Naive thymus-derived CD8-positive, alpha-beta T cell (primary cell): ENCODE measurements at places on chromosomes 2 and 18.

DNA sequence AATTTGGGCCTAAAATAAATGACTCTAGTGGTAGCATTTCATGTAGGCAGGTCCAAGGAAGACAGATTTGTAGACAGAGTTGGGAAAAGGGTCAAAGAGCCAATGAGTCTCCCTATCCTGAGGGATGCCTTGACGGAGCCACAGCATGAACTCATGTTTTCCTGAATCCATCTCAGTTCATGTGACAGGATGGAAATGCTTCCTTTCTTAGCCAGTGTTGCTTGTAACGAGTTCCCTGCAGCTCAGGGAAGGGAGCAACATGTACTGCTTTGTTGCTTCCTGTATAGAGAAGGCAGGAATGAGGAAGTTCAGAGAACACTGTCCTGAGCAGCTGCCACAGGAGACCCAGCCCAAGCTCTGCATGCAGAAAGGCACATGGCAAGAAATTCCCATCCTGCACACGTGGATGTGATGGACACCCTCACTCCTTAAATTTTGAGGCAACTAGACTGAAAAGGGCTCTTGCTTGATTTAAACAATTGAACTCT lies 27.9 kb downstream of the TMEM17 start:
- no peaks in the 10 kb centered on the region for H3K36me3 ChIP-seq
- H3K4me1 ChIP-seq, result peaks cover 15% of the 10 kb centered on the region
- no peaks in the 10 kb centered on the region for H3K27me3 ChIP-seq
- H3K4me3 ChIP-seq, result no peak overlapping the region
- no peak overlapping the region for H3K27ac ChIP-seq

- no peak overlapping the region for H3K27ac ChIP-seq
- H3K4me3 ChIP-seq, result no peak overlapping the region
- H3K27me3 ChIP-seq, result peaks cover 15% of the 10 kb centered on the region
- H3K4me1 ChIP-seq, result no peaks in the 10 kb centered on the region
- no peak for DNase-seq
- no peaks in the 10 kb centered on the region for H3K36me3 ChIP-seq
Observed at GRCh38 chr18:61528961-61529360, 195.7 kb downstream of the CDH20 start.

DNA sequence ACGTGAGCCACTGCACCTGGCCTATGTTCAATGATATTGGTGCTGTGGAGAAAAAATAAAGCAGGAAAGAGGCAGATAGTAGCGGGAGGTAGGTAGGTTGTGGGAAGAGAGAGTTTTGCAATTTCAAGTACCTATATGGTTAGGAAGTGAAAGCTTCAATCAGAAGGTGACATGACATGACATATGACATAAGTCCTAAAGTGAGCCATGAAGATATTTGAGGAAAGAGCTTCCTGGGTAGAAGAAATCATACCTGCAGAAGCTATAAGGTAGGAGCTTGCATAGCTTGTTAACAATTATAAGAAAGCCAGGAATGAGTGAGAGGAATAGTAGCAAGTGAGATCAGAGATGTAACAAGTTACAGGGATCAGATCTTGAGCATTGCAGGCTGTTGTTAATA lies 4.2 kb downstream of the KIAA1328 start:
- DNase-seq, result no peak
- H3K27me3 ChIP-seq, result no peaks in the 10 kb centered on the region
- H3K4me3 ChIP-seq, result no peak overlapping the region
- H3K27ac ChIP-seq, result no peak overlapping the region

DNA sequence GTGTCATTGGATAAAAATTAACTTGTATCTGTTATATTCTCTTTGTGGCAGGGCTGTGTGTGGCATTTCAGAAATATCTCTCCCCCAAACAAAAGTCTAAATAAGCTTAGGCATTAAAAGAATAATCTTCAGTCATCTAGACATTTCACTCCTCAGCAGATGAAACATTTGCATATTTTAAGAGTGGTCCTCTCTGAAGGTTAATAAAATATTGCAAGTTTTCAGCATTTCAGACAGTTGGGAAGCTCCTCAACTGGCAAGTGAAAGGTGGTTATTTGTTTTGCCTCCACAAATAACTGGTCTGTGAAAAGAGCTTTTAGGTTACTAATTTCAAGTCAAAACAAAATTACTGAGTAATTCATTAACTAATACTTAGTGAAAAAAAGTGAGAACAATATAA lies 462.6 kb downstream of the EPHA4 start:
- no peaks in the 10 kb centered on the region for H3K27me3 ChIP-seq
- H3K27ac ChIP-seq, result no peak overlapping the region
- no peak overlapping the region for H3K4me3 ChIP-seq
- no peaks in the 10 kb centered on the region for H3K4me1 ChIP-seq
- no peak for DNase-seq

GRCh38 chr2:71474744-71475397 lies 21.5 kb downstream of the DYSF start:
- no peaks in the 10 kb centered on the region for H3K4me1 ChIP-seq
- no peak for DNase-seq
- H3K4me3 ChIP-seq, result no peak overlapping the region
- H3K36me3 ChIP-seq, result no peaks in the 10 kb centered on the region
- no peak overlapping the region for H3K27ac ChIP-seq

DNA sequence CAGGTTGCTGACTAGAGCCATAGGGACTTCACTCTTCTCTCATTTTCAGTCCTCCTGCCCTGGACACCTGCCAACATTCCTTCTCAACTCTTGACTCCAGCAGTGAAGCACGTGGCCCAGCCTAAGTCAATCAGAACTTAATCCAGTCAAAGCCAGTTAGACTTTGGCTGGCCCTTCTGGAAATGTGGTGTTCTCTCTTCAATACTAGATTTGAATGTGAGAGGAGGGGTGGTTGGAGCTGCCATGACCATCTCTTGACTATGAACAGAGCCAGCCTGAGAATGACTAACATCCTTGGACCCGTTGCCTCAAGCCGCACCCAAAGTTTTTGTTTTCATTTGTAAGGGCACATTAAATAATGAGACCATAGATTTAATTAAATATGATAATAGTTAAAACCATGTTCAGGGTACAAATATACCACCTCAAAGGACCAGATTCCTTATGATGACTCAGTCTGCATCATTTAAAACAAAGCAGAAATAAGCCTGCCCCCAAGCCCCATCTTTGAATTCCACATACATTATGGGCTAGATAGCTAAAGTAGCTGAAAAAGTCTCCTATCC lies 49.7 kb upstream of the RASGRP3 start:
- H3K4me1 ChIP-seq, result no peaks in the 10 kb centered on the region
- H3K27me3 ChIP-seq, result peaks cover 3% of the 10 kb centered on the region
- H3K36me3 ChIP-seq, result no peaks in the 10 kb centered on the region
- H3K4me3 ChIP-seq, result no peak overlapping the region
- DNase-seq, result no peak
- no peak overlapping the region for H3K27ac ChIP-seq

- no peak for DNase-seq
- H3K4me3 ChIP-seq, result no peak overlapping the region
- H3K27ac ChIP-seq, result no peak overlapping the region
- H3K27me3 ChIP-seq, result peaks cover 20% of the 10 kb centered on the region
Observed at GRCh38 chr2:29367986-29368658, 252.9 kb downstream of the CLIP4 start.

GRCh38 chr18:77079954-77080682 lies 52.5 kb downstream of the MBP start:
- no peak overlapping the region for H3K27ac ChIP-seq
- peak overlapping the region; percentile 50 for H3K4me3 ChIP-seq
- no peak for DNase-seq
- peaks cover 44% of the 10 kb centered on the region for H3K4me1 ChIP-seq

GRCh38 chr18:37235583-37235982 lies 330.0 kb downstream of the CELF4 start:
- H3K27ac ChIP-seq, result no peak overlapping the region
- H3K4me1 ChIP-seq, result no peaks in the 10 kb centered on the region
- DNase-seq, result no peak

DNA sequence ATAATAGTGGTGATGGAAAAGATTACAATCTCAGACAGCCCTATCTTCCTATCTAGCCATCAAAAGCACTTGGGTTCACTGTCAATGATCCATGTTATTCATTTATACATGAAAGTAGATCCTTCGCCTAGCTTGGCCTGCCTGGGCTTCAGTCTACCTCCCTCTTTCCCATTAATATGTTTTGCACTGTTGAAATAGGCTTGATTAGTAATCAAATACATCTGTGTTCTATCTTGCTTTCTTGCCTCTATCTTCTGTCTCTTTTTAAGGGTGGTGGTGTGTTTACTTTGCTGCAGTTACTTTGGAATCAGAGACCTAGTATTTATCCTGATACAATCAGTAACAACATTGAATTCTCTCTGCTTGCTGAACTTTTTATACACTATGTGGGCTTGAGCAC lies 521.2 kb downstream of the TNS1 start:
- H3K4me3 ChIP-seq, result no peak overlapping the region
- H3K4me1 ChIP-seq, result no peaks in the 10 kb centered on the region
- no peak overlapping the region for H3K27ac ChIP-seq
- H3K27me3 ChIP-seq, result no peaks in the 10 kb centered on the region
- no peak for DNase-seq

GRCh38 chr2:85743304-85743978 lies 10.3 kb upstream of the ATOH8 start:
- no peak for DNase-seq
- no peaks in the 10 kb centered on the region for H3K36me3 ChIP-seq
- peaks cover 3% of the 10 kb centered on the region for H3K4me1 ChIP-seq
- H3K4me3 ChIP-seq, result no peak overlapping the region

DNA sequence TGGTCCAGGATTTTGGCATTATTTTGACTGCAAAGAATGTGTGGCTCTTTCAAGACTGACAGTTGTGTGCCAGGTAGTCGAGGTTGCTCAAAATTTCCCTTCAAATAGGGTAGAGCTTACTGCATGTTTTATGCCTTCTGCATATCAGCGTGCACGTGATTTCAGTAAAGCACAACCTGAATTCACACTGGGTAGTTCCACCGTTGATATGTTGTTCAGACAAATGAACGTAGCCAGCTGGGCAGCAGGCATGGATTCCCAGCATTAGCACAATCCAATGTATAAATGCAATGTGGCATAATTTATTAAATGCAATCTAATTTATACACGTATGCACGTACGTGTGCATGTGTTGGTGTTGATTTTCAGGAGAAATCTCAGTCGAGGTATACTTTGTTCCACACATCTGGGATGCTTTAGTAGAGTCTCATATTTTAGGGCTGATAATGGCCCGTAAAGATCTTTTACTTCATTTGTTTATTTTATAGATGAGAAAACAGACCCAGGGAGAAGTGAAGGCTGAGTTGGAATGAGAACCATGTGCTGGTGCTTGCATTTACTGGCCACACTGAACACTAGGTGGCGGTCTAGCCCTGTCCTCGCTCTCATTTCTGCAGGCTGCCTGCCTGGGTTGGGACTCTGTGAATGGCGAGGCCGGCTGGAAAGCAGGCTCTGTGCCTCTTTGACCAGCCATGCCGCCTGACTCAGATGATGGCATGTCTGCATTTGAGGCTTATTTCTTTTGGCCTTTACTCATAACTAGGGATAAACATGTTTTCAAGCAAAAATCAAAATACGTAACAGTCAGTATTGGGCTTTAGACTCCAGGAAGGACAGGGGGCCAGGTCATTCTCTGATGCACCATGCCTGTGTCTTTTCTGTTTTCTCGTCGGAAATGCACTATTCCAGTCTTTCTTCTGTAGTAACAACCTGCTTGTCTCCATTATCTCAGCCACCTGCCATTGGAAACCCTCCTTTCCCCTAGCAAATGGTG lies 120.4 kb downstream of the RNF144A start:
- H3K27ac ChIP-seq, result peak overlapping the region; percentile 46
- no peak overlapping the region for H3K4me3 ChIP-seq
- H3K4me1 ChIP-seq, result no peaks in the 10 kb centered on the region
- no peaks in the 10 kb centered on the region for H3K27me3 ChIP-seq
- peak; percentile 71 for DNase-seq

DNA sequence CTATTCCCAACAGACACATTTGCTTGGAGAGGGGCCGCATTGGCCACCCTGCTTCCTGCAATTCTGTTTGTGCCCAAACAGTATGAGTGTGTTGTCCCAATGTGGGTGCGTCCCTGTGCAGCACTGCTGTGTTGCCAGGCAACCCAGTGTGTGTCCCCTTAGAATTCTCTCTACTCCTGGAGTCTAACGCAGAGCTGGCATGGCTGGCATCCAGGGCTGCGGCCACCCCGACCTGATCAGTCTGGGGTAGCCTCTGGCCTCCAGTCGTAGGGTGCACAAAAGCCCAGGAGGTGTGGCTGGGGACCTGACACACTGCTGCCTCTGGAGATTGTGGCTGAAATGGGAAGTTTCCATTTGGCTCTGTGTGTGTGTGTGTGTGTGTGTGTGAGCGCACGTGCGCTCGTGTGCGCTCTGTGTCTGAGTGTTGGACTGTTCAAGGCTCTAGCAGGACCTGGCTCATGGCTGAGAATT lies 48.0 kb downstream of the TEX44 start:
- H3K27ac ChIP-seq, result no peak overlapping the region
- DNase-seq, result no peak
- no peaks in the 10 kb centered on the region for H3K36me3 ChIP-seq
- peaks cover 15% of the 10 kb centered on the region for H3K4me1 ChIP-seq
- no peak overlapping the region for H3K4me3 ChIP-seq

DNA sequence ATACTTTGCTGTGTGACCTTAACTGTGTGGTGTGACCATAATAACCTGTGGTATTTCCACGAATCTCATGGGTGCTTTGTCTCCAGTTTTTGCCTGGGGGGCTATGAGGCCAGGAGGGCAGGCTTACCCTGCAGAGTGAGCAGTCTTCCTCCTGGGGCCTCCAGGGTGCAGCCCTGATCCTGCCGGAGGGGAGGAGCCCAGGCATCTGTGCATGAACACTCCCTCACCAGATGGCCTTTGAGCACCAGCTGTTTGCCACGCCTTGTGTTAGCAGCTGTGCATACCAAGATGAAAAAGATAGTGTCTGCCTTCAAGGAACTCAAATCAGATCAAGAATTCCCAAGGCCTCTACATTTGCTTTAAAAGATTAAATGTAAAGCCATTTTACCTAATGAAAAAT lies 75.0 kb upstream of the RBM44 start:
- no peaks in the 10 kb centered on the region for H3K27me3 ChIP-seq
- peak overlapping the region; percentile 80 for H3K27ac ChIP-seq
- no peaks in the 10 kb centered on the region for H3K36me3 ChIP-seq
- peaks cover 65% of the 10 kb centered on the region for H3K4me1 ChIP-seq
- no peak overlapping the region for H3K4me3 ChIP-seq

GRCh38 chr2:156708051-156708450 lies 271.9 kb downstream of the GPD2 start:
- H3K4me1 ChIP-seq, result no peaks in the 10 kb centered on the region
- no peaks in the 10 kb centered on the region for H3K36me3 ChIP-seq
- peaks cover 1% of the 10 kb centered on the region for H3K27me3 ChIP-seq
